ENCODE measurements at places on chromosomes 3 and 15.

DNA sequence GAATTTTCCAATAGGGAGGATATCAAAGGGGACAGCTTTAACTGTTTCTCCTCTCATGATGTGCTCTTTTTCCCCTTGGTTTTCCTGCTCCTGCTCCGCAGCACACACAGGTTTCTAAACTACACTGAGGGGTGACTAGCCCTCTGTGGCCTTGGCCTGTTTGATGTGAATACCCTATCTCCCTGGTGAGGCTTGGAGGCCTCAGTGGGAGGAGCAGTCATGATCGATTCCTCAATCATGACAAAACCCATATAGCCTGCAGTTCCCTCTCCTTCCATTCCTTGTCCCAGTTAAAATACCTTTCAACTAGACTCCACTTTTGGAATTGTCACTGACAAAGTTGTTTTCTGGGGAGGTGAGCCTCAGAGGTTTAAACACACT is 24.0 kb upstream of the USP3 start:
- DNase-seq = no peak

DNA sequence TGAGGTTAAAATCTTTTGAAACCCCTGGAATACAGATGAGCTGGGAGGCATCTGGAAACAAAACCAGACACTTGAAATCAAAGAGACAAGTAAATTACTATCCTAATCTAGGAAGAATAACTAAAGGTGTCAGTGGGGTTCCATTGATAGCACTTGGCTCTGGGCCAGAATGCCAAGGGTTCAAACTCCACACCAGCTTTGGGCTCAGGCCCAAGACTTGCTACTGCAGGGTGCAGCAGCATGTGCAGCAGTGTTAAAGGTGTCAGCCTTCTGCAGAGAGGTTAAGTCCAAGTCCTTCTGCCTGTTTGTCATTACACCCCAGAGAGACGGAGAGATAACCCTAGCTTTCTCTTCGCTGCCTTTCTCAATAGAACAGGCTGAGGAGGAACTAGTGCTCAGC is 273.9 kb downstream of the TIGIT start:
- DNase-seq = no peak

DNA sequence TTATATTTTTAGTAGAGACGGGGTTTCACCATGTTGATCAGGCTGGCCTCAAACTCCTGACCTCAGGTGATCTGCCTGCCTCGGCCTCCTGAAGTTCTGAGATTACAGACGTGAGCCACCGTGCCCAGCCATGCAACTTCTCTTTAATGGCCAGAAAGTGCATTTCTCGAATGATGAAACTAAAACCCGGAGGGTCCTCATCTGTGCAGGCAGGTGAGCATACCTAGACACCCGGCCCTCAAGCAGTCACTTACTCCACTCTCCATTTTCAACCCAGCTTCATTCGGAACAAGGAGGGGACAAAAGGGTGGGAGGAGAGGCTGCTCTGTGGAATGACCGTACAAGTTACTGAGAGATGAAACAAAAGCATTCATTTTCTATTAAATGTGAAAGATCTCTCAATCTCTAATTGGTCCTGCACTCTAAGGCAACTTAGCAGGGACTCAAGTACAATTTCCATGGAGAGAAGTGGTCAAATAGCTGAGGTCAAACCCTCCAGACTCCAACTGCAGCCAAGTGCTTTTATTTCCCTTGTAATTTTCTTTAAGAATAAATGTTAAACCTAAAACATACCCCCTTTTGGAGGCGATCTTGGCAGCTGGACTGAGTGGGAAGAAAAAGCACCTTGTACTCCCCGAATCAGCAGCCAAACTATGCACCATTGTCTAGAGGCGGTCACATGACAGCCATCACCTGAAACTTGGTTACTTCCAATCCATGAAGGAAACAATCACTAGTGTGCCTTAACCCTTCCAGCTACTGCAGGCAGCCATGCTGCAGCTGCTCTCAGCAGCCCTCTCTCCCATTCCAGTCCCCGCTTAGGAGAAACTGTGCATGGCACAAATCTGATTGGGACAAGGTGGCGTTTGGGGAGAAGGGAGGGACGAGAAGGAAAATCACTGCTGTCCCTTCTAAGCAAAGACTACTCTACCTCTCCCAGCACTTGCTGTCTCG is 62.2 kb downstream of the VGLL4 start:
- DNase-seq = no peak

DNA sequence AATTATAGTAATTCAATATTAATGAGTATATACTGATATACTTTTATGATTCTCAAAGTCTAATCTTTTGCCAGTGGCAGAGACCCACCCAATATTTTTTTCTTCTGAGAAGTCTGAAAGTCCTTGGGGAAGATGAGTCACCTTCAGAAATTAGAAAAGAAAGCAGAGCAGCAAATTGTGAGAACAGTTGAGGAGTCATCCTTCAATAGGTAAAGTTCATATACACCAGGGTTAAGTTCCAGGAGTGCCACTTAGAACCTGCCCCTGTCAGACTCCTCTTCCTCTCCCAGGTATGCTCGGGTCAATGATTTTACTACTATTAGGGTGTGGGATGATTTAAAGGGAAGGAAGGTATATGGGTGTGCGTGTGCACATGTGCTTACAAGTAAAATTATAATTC is 7.1 kb downstream of the CLRN1 start:
- no peak for DNase-seq

DNA sequence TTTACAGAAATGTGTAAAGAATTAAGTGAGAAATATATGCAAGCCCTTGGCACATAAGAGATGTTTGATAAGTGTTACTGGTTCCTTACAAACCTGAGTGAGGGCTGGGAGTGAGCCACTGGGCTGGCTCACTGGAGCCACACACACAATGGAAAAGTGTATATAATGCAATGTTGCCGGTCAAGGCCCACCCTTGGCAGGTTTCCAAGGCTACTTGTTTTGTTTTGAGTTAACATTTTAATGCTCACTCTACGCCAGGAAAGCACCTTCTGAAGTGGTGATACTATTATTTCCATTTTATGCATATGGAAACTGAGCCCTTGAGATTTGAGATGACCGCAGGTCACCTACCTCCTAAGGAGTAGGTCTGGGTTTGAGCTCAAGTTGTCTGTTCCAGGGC is 71.8 kb upstream of the FHIT start:
- DNase-seq = no peak

DNA sequence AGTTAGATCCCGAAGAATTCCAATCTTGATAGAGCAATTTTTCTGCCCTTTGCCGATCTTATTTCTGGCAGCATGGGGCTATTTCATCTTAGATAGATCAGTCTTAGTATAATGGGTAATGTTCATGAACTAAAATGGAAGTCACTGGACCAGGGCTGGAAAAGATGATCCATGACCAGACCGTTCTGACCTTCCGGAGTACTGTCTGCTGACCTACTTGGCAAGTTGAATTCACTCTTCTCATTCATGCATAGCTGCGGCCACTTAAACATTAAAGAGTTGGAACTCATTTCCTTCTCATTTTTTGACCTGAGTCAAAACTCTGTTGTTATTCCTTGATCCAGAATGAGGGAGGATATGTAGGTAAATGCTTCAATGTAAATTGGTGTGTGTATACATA is 32.5 kb downstream of the GMNC start:
- no peak for DNase-seq

- DNase-seq = no peak
Observed at GRCh38 chr3:148651549-148651948, 46.2 kb upstream of the AGTR1 start.

DNA sequence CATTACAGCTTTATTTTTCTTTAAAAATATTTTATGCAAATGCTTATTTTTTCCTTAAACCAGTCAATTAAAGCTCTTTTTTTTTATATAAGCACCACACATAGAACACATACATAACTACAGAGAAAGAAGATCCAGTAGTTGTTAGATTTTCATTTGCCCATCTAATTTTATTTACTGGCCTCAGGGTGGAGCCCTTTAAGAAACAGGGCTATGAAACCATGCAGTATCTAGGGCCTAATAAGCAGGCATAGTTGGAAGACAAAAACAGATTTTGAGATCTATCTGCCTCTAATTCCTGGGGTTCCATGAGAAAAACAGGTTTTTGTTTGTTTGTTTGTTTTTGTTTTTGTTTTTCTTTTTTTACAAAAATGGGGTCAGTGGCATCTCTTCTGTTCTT is 120.6 kb downstream of the BCHE start:
- DNase-seq = no peak

Data from stimulated activated CD8-positive, alpha-beta memory T cell treated with anti-CD3 and anti-CD28 coated beads, Interleukin-2, amount 100 ng/mL, for 1 hour (primary cell).